ENCODE measurements at places on chromosomes 2 and 18. TPM values are rescaled to one million over a fixed set of nuclear protein-coding genes. Genes with fewer than 3 reads are reported as not detected.

- no peak for DNase-seq
Observed at GRCh38 chr2:204343685-204344084, 201.6 kb upstream of the PARD3B start.

- no peak for DNase-seq
Observed at GRCh38 chr2:224849264-224849663, 133.1 kb upstream of the CCDC195 start.

GRCh38 chr18:75157381-75157780 lies 51.6 kb downstream of the PTGR3 start:
- DNase-seq = no peak

GRCh38 chr2:190320696-190321095 lies 1.1 kb upstream of the HIBCH start:
- peak; percentile 73 for DNase-seq

- no peak for DNase-seq
Observed at GRCh38 chr2:241183221-241183620, 5.3 kb upstream of the ANO7 start.

- no peak for DNase-seq
Observed at GRCh38 chr18:26461405-26461804, 86.9 kb downstream of the KCTD1 start.

DNA sequence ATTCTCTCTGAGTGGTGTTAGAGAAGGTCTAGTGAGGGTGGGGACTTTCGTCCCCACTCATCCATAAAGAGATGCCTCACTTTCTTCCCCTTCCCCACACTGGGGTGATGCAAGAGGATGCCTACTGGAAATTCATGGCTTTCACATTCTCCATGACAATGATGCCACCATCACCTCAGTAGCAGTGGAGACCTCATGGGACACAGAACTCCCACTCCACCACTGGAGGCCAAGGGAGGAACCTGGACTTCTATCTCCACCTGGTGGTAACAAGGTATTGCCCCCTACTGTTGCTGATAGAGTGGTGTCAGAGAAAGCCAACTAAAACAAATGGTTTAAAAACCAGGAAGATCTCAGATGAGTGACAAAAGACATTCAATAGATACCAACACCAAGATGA lies 110.9 kb downstream of the INHBB start:
- DNase-seq = no peak

DNA sequence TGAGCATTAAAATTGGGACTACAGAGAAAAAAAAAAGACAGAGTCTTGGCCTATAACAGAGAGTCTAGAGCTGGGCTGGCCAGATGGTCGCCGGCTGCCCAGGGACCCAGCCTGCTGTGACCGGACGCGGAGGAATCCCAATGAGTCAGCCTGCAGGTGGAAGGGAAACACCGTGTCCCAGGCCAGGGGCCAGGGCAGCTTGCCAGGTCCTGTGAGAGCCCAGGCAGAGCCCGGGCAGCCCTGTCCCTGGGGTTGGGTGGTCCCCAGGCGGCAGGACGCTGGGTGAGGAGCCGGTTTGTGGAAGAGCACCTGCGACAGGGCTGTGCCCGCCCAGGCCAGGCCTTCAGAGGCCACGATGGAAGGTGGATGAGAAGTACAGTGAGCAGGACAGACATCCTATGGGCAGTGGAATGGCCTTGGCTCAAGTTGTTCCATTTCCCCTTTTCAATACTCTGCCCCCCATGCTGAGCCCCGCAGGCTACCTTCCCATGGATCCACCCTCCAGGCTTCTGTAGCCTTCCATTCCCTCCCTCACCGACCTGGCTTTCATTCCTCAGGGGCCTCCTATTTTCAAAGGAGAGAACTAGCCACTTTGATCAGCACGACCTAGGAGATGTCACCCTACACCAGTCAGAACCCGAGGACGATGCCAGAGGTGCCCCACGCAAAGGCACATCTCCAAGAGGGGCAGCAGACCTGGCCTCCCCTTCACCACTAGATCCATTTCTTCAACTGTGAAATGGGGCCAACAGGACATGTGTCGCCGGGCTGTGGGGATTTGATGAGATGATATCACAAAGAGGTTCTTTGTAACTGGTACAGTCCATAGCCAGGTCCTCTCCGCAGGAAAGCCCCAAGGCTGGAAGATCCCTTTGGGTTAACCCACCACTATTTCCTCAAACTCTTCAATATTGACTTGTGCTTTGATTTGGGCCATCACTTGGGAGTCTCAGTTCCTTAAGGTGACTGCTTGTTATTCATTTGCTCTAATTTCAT lies 87.5 kb downstream of the POLR1A start:
- no peak for DNase-seq

- DNase-seq = peak; percentile 40
Observed at GRCh38 chr18:31658670-31659575, 25.5 kb downstream of the B4GALT6 start.

DNA sequence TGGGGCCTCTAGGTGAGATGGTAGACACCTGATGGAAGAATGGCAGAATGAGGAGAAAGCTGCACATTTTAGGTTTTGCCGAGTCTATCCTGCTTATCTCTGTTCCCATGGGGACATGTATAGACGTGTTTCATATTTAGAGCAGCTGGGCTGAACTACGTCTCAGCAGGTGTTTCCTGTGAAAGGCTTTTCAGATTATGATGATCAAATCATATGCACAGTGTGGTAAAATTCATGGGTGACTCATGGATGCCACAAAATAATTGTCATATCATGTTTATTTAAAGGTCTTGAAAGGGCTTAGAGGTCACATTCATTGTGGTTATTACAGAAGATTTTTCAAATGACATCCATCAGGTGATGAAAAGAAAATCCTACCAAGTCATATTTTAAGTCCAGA lies 90.5 kb downstream of the ICOS start:
- DNase-seq = peak; percentile 47

- DNase-seq = no peak
Observed at GRCh38 chr2:186554850-186555671, 34.8 kb upstream of the ITGAV start.

- DNase-seq = peak; percentile 36
Observed at GRCh38 chr2:101330253-101330933, 21.9 kb upstream of the RNF149 start.

DNA sequence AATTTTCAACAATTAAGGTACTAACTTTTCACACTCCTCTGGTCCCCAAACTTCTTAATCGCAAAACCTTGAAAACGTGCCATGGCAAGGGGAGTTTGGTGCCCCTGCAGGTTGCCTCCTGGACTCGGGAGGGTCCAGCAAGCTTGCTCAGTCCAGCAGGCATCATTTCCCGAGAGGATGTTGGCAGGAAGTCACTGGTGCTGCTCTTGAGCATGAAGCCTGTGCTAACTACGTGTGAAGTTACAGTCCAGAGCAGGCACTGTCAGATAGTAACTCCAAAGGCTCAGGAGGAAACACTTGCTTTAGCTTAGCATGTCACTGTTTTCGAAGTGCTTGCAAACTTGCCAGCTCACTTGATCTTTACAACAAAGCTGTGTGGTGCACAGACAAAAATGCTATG lies 215.4 kb downstream of the MYCN start:
- DNase-seq = no peak

DNA sequence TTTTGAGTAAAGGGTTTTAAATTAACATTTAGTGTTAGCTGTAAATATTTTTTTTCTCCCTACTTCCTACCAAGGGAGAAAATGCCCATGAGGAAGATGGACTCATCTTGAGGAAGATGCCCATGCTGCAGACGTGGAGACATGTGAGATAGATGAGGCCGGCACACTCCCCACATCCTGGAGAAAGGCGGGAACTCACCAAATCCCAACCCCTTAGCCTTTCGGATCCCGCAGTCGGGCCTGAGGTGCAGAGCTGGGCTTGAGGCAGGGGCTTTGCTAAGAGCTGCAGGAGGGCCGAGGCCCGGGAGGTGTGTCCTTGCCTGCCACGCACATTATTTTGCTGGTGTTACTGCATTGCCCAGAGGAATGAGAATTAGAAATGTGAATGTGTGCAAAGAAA lies 137.9 kb downstream of the NAPG start:
- no peak for DNase-seq

- no peak for DNase-seq
Observed at GRCh38 chr18:76983613-76984051, 149.0 kb downstream of the MBP start.

DNA sequence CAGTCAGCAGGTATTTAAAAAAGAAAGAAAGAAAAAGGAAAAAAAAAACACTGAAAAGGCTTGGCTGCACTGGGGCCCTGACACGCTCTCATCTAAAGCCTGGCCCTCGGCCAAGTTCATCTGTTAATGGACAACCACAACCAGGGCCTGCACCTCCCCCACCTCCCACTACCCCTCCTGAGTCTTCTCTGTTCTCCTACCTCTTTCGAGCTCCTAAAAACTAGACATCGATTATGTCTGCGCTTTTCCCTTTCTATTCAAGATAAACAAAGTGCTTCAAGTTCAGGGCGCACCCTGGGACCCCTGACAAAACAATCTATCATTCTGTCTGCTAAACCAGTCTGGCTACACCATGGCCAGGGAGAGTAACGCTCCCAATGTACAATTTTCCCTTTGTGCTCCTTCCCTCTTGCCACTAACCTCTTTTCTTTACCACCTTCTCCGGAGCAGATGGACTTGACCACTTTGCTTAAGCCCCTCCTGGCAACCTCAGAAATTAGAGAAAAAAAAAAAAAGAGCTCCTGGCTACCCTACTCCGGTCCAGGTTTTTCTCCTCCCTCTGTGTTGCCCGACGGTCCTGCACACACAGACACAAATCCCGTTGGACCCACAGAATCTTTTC lies 22.7 kb downstream of the BCL11A start:
- DNase-seq = no peak

DNA sequence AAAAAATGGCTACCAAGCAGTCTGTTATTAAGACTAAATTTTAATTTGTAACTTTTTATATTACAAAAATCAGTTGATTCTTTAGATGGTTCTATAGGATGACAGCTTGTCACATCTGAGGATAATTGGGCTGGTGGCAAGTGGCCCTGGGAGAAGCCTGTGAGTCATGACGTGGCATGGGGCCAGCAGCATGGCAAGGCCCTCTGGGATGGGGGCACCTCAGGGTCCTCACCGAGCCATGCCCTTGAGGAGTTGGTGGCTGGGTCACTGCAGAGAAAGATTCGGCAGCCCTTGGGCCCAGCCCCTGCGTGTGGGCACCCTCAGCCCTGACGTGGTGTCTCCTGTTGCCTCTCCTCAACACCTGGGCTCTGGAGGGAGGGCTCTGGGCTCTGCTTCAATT lies 49.7 kb downstream of the STK25 start:
- no peak for DNase-seq

GRCh38 chr2:10224734-10225133 lies 78.0 kb upstream of the HPCAL1 start:
- DNase-seq = no peak

GRCh38 chr2:31258351-31258750 lies 24.4 kb downstream of the EHD3 start:
- no peak for DNase-seq

- no peak for DNase-seq
Observed at GRCh38 chr18:32707586-32707985, 65.2 kb downstream of the KLHL14 start.

GRCh38 chr2:28101892-28102291 lies 211.4 kb downstream of the BABAM2 start:
- DNase-seq = no peak

GRCh38 chr2:15009681-15010080 lies 377.2 kb downstream of the LRATD1 start:
- DNase-seq = no peak

- DNase-seq = no peak
Observed at GRCh38 chr2:101007415-101008345, 5.6 kb downstream of the RPL31 start.

GRCh38 chr2:201758234-201758633 lies 22.5 kb downstream of the ALS2 start:
- DNase-seq = no peak

- no peak for DNase-seq
Observed at GRCh38 chr18:28183418-28184078, 6.6 kb upstream of the CDH2 start.

DNA sequence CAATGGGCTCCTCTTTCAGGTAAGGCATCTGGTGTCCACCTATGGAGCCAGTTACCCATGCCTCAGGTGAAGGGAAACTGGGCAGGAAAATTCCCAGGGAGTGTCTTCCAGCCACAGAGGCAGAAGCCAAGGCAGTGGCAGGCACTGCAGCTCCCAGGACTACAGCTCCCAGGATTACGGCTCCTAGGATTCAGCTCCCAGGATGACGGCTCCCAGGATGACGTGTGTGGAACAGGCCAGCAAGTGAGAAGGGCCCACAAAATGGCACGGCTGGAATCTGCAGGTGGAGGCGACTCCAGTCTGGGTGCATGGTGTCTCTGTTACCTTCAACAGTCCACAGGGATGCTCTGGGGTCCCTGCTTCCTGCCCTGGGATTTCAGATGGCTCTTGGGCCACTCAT lies 92.1 kb downstream of the PTGR3 start:
- no peak for DNase-seq

GRCh38 chr2:198499539-198499938 lies 695.1 kb downstream of the PLCL1 start:
- no peak for DNase-seq

DNA sequence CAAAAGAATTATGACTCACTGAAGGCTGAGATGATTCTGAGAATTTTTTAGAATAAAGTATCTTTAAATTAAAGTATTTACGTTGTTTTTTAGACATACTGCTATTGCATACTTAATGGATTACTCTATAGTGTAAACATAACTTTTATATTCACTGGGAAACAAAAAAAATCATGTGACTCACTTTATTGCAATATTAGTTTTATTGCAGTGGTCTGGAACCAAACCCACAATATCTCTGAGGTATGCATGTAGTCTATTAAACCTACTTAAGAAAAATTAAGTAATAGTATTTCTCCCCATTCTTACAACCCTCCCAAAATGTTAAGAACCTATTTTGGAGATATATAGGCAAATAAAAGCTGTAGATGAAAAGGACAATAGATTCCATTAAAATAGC lies 142.9 kb upstream of the ZNF521 start:
- DNase-seq = no peak

GRCh38 chr18:371609-371982 lies 103.7 kb upstream of the THOC1 start:
- DNase-seq = no peak

GRCh38 chr2:140770645-140771044 lies 1360.2 kb downstream of the LRP1B start:
- no peak for DNase-seq

GRCh38 chr2:12636837-12637581 lies 79.7 kb upstream of the TRIB2 start:
- DNase-seq = no peak

The HOXD10 gene
- not detected for total RNA-seq

The FSHR gene
- total RNA-seq = not detected

The TTLL4 gene
- 30.9 TPM for total RNA-seq

The PPP1CB gene
- 250 TPM for total RNA-seq

The EPB41L3 gene
- total RNA-seq = 4.9 TPM

The KCNS3 gene
- not detected for total RNA-seq

The IL1R2 gene
- 11.0 TPM for total RNA-seq

The TUBB8B gene
- total RNA-seq = not detected

The LBX2 gene
- 1.2 TPM for total RNA-seq

The ZNF519 gene
- total RNA-seq = 24.9 TPM

The TRMT61B gene
- 18.5 TPM for total RNA-seq

The RESP18 gene
- total RNA-seq = not detected

The DPYSL5 gene
- not detected for total RNA-seq

The GALNT3 gene
- 13.1 TPM for total RNA-seq

The TMEM37 gene
- not detected for total RNA-seq

The PLEKHM3 gene
- 9.2 TPM for total RNA-seq
